H1 (cell line): ENCODE measurements at places on chromosomes 1 and 21.

DNA sequence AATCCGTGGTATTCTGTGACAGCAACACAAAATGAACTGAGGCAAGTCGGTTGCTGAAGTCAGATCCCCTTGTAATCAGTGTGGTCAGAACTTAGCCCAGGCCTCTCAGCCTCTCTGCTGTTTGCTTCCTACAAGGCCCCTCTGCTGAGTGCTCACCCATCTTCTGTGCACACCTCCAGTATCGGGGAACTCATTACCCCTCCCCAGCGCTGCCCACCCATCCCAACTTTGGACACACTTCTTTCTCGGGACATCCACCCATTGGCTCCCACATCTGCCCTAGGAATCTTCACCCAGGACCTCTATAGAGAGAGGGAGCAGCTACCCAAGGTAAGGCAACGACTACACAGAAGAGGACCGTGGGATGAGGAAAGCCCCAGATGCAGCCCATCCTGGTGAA is 217.5 kb downstream of the MATN1 start:
- DNase-seq = no peak
- H3K4me3 ChIP-seq = no peak overlapping the region
- H3K27me3 ChIP-seq = no peaks in the 10 kb centered on the region
- no peaks in the 10 kb centered on the region for H3K36me3 ChIP-seq

DNA sequence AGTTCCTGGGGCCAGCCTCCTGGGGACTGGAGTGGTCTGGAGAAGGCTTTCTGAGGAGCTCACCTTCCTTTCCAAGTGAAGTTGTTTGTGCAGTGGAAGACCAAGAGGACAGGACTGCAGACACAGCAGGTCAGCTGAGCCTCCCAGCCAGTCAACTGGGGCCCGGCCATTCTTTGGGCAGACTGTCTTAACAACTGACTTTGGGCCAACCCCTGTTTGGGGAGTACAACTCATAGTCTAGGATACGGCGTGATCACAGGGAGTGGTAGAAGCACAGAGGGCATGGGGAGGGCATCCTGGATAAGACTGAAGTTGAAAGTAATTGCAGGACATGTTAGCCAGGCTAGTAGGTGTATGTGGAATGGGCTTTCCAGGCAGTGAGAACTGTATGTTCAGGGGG is 50.3 kb downstream of the PGM1 start:
- peaks cover 3% of the 10 kb centered on the region; the same call in 1 of the 2 replicates for H3K36me3 ChIP-seq
- H3K27me3 ChIP-seq = no peaks in the 10 kb centered on the region
- DNase-seq = no peak

DNA sequence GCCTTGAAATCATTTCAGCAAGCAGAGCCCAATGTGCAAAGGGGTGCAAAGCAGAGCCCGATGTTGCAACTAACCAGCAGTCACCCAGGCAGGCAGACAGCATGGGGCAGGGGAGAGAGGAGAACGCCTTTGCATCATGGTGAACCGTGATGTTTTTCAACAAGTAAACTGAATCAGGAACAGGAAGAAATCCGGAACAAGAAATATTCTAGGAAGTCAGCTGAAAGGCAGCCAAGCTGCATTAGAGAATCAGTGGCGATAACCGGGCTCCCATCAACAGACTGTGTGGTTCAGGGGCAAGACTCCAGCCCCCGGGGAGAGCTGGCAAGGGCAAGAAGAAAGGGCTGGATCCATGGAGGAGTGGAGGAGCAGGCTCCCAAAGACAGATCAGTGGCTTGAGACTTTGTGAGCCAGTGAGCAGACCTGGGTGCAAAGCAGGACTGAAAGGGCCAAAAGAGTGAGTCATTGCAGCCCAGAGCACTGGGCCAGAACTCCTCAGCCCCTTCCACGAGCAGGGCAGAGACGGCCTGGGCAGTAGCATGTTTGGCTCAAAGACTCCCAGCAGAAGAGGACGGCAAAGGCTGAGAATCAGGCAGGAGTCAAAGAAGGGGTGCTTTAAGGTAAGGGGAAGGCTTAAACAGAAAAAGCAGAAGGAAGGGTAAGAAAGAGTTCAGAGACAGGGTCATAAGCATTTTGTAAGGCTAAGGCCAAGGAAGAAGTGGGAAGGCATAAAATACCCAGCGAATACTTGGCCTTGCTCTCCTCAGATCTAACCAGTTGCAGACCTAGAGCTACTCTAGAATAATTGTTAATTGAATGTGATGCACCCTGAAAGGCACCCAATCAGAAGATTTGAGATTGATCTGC is 155.0 kb downstream of the SETD4 start:
- no peak overlapping the region for H3K27ac ChIP-seq
- H3K36me3 ChIP-seq = no peaks in the 10 kb centered on the region
- DNase-seq = no peak

DNA sequence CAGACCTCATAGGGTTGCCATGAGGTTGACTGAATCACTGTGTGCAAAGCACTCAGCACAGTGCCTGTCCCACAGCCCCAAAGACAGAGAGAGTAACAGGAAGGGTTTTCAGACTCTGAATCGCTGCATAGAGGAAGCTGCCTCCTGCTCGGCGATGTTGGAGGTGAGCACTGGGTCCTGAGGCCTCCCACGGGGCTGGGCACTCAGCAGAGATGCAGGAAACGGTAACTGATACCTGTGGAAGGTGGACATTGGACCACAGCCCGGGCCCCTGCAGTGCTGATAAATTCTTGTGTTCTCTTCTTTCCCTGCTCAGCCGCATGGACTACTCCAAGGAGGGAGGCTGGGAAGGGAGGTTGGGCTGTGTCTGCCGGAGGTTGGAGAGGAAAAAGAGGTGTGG is 389.7 kb downstream of the PTPRU start:
- DNase-seq = no peak

- no peak overlapping the region for H3K27ac ChIP-seq
- no peak for DNase-seq
- no peaks in the 10 kb centered on the region for H3K27me3 ChIP-seq
- H3K4me1 ChIP-seq = no peaks in the 10 kb centered on the region
- H3K36me3 ChIP-seq = no peaks in the 10 kb centered on the region
Measured at GRCh38 chr1:67534627-67535065, 104.4 kb upstream of the SERBP1 start.
